Endothelial cell of coronary artery (primary cell): ENCODE measurements at places on chromosomes 7 and 10. TPM values are rescaled to one million over a fixed set of nuclear protein-coding genes. Genes with fewer than 3 reads are reported as not detected.

Gene TRIM74
- total RNA-seq: 0.19 TPM in 1 of 2 replicates, not detected in the other

Gene HOXA4
- 0.18 and 0.85 TPM in 2 replicates for total RNA-seq

Gene FEZF1
- total RNA-seq: not detected in 2 replicates

Gene GDF2
- not detected in 2 replicates for total RNA-seq

Gene ADCYAP1R1
- total RNA-seq: under 0.01 and 0.90 TPM in 2 replicates

Gene GPR26
- not detected in 2 replicates for total RNA-seq

Gene MYO1G
- under 0.01 and 0.09 TPM in 2 replicates for total RNA-seq

Gene PLA2G12B
- total RNA-seq: not detected in 2 replicates

Gene WEE2
- total RNA-seq: 0.09 TPM in 1 of 2 replicates, not detected in the other
